ENCODE measurements at places on chromosomes 1 and 21. TPM values are rescaled to one million over a fixed set of nuclear protein-coding genes. Genes with fewer than 3 reads are reported as not detected.
A peak's percentile ranks its signal among the peaks of the same experiment; 100 is the strongest.

GRCh38 chr1:37633938-37634243 lies 801 bp downstream of the RSPO1 start:
- peak overlapping the region; percentile 58 for H3K4me3 ChIP-seq
- no peak for DNase-seq
- peak overlapping the region; percentile 88 for H3K27ac ChIP-seq
- no peaks in the 10 kb centered on the region for H3K27me3 ChIP-seq
- peaks cover 6% of the 10 kb centered on the region for H3K4me1 ChIP-seq

DNA sequence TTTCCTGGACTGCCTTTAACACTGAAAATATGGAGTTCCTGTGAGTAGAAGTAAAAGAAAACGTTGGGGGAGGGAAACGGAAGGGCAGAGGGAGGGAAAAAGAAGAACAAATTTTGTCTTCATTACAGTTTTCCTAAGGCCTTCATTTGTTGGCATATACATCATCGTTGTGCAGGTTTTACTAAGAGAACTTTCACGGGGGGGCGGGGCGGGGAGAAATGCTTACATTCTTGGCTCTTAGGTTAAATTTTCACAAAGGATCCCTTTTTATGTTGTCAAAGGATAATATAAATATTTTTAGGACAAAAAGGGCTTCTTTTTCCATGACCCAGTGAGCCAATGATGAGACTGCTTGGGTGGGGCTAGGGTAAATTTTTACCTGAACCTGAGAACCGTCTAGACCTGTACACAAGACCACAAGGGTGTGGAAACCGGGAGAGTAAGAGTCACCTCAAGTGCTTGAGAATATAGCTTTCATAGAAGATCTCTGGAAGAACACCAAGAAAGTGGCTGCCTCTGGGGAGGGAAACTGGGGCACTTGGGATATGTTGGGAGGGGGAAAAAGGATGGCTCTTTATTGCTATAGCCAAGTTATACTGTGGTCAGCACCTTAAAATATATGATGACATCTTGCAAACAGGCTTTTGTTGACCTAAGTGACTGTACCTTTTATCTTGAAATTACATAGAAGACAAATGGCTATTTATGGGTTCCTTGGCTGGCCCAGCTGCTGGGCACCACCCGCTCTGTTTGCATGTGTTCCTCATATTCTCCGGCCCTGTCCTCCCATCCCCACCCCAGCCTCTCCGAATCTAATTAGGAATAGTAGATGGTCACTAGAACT lies 2.0 kb upstream of the UTP25 start:
- no peaks in the 10 kb centered on the region for H3K4me1 ChIP-seq
- no peaks in the 10 kb centered on the region for H3K27me3 ChIP-seq
- DNase-seq, result no peak
- H3K36me3 ChIP-seq, result no peaks in the 10 kb centered on the region
- no peak overlapping the region for H3K4me3 ChIP-seq

GRCh38 chr1:232962761-232963745 lies 12.6 kb downstream of the NTPCR start:
- no peak for DNase-seq
- no peaks in the 10 kb centered on the region for H3K4me1 ChIP-seq
- H3K27me3 ChIP-seq, result no peaks in the 10 kb centered on the region
- no peaks in the 10 kb centered on the region for H3K36me3 ChIP-seq
- H3K4me3 ChIP-seq, result no peak overlapping the region

GRCh38 chr21:29184037-29184436 lies 53.6 kb downstream of the MAP3K7CL start:
- H3K36me3 ChIP-seq, result no peaks in the 10 kb centered on the region
- no peak overlapping the region for H3K27ac ChIP-seq
- no peak overlapping the region for H3K4me3 ChIP-seq
- DNase-seq, result no peak

GRCh38 chr1:39352881-39353280 lies 138.6 kb upstream of the BMP8A start:
- no peaks in the 10 kb centered on the region for H3K4me1 ChIP-seq
- no peak overlapping the region for H3K27ac ChIP-seq
- H3K27me3 ChIP-seq, result no peaks in the 10 kb centered on the region
- no peaks in the 10 kb centered on the region for H3K36me3 ChIP-seq
- no peak for DNase-seq

DNA sequence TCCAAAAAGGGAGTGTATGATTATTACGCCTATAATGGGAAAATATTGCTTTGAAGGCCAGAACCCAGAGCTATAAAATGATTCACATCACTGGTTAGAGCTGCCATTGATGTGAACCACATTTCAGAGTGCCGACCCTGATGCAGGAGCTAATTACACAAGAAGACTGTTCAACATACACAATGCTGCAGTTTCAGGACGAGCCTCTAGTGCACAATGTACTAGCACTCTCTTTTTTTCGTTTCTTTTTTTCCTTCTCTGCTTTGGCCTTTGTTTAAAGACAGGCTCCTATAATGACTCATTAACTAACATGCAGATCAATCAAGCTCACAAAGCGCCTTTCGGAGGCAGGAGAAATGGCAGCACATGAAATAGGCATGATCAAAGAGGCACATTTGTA lies 66.0 kb upstream of the HMGB4 start:
- no peaks in the 10 kb centered on the region for H3K27me3 ChIP-seq
- no peak for DNase-seq
- no peaks in the 10 kb centered on the region for H3K4me1 ChIP-seq
- no peak overlapping the region for H3K4me3 ChIP-seq
- H3K27ac ChIP-seq, result no peak overlapping the region

DNA sequence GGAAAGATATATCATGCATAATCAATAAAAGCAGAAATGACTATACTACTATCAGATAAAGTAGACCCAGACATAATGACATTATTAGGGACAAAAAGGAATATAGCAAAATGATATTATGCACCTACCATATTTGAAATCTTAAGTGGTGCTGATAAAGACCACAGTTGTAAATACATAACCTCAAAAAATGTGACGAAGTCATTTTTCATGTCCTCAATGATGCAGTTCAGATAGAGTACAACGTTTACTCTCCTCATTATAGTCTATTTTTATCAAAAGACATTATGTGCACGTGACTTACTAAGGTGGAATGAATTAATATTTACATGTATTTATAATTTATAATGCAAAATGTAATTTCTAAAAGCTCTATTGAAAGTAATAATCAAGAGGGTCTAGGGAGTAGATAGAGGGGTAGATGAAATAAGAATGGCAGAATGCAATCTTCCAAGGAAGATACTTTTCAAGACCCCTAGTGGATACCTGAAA lies 61.7 kb upstream of the TNFSF4 start:
- H3K36me3 ChIP-seq, result no peaks in the 10 kb centered on the region
- no peak overlapping the region for H3K27ac ChIP-seq
- no peak for DNase-seq
- no peaks in the 10 kb centered on the region for H3K27me3 ChIP-seq
- no peaks in the 10 kb centered on the region for H3K4me1 ChIP-seq

DNA sequence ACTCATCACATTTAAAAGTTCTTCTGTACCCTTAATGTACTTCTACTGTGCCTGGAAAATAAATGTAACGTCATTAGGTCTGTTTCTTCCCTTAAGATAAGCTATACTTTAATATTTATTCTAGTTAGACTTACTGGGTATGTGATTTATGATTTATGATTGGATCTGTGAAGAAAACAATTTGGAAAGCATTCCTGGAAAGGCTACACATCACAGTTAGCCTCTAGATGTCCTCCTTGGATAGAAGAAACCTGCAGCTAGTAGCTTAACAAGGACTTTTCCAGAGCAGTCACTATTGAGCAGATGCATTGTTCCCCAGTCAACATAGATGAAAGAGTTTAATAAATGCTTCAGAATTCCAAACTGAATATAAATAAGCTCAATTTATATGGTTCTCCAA lies 22.2 kb upstream of the ABL2 start:
- no peaks in the 10 kb centered on the region for H3K27me3 ChIP-seq
- DNase-seq, result no peak
- H3K36me3 ChIP-seq, result no peaks in the 10 kb centered on the region
- no peak overlapping the region for H3K4me3 ChIP-seq

- H3K36me3 ChIP-seq, result no peaks in the 10 kb centered on the region
- no peaks in the 10 kb centered on the region for H3K4me1 ChIP-seq
- no peak overlapping the region for H3K4me3 ChIP-seq
Measured at GRCh38 chr1:2492091-2492490, 16.0 kb downstream of the PLCH2 start.

Gene MCOLN2
- total RNA-seq, result 10.3 TPM

Gene FMO3
- total RNA-seq, result 0.14 TPM

GRCh38 chr1:25821630-25822091 lies 1.9 kb downstream of the MTFR1L start:
- H3K27me3 ChIP-seq, result no peaks in the 10 kb centered on the region
- no peaks in the 10 kb centered on the region for H3K4me1 ChIP-seq
- no peak overlapping the region for H3K27ac ChIP-seq
- no peaks in the 10 kb centered on the region for H3K36me3 ChIP-seq
- no peak for DNase-seq

Gene KCNA3
- total RNA-seq, result 5.6 TPM

GRCh38 chr1:100530880-100531487 lies 7.0 kb upstream of the GPR88 start:
- no peaks in the 10 kb centered on the region for H3K4me1 ChIP-seq
- H3K27ac ChIP-seq, result no peak overlapping the region
- DNase-seq, result peak; percentile 29
- H3K36me3 ChIP-seq, result no peaks in the 10 kb centered on the region
- H3K4me3 ChIP-seq, result no peak overlapping the region

DNA sequence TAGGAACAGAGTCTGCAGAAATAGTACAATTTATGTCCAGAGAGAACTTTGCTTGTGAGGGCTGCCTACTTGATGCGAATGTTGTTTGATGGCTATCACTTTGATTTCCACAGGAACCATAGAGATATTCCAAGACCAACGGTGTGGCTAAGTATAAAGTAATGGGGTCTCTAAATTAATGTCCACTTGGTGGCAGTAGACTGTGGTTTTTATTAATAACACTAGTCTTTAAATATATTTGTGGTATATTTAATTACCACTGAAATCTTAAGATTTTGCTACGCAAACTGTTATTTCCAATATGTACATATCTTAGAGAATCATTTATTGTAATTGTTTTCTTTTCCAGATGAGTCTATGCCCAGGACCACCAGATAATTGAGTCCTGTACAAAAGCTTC lies 647.9 kb downstream of the PLA2G4A start:
- no peak overlapping the region for H3K27ac ChIP-seq
- no peak for DNase-seq
- H3K36me3 ChIP-seq, result no peaks in the 10 kb centered on the region
- H3K27me3 ChIP-seq, result no peaks in the 10 kb centered on the region

GRCh38 chr1:26049531-26050247 lies 3.8 kb upstream of the SLC30A2 start:
- H3K36me3 ChIP-seq, result no peaks in the 10 kb centered on the region
- no peak for DNase-seq
- H3K4me1 ChIP-seq, result no peaks in the 10 kb centered on the region

DNA sequence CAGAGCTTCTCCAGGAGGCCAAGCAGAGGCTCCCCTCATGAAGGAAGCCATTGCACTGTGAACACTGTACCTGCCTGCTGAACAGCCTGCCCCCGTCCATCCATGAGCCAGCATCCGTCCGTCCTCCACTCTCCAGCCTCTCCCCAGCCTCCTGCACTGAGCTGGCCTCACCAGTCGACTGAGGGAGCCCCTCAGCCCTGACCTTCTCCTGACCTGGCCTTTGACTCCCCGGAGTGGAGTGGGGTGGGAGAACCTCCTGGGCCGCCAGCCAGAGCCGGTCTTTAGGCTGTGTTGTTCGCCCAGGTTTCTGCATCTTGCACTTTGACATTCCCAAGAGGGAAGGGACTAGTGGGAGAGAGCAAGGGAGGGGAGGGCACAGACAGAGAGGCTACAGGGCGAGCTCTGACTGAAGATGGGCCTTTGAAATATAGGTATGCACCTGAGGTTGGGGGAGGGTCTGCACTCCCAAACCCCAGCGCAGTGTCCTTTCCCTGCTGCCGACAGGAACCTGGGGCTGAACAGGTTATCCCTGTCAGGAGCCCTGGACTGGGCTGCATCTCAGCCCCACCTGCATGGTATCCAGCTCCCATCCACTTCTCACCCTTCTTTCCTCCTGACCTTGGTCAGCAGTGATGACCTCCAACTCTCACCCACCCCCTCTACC lies 19.1 kb downstream of the CSF1 start:
- DNase-seq, result no peak
- no peak overlapping the region for H3K4me3 ChIP-seq
- no peaks in the 10 kb centered on the region for H3K27me3 ChIP-seq
- H3K4me1 ChIP-seq, result peaks cover 18% of the 10 kb centered on the region
- peak overlapping the region; percentile 88 for H3K27ac ChIP-seq

- H3K27ac ChIP-seq, result peak overlapping the region; percentile 99
- no peak overlapping the region for H3K4me3 ChIP-seq
- no peaks in the 10 kb centered on the region for H3K27me3 ChIP-seq
Measured at GRCh38 chr1:33346533-33346926, 25.6 kb upstream of the A3GALT2 start.

- no peaks in the 10 kb centered on the region for H3K36me3 ChIP-seq
- no peaks in the 10 kb centered on the region for H3K27me3 ChIP-seq
- no peak overlapping the region for H3K4me3 ChIP-seq
- H3K4me1 ChIP-seq, result no peaks in the 10 kb centered on the region
Measured at GRCh38 chr1:171231326-171231725, 17.0 kb upstream of the FMO1 start.

- no peaks in the 10 kb centered on the region for H3K27me3 ChIP-seq
- no peak for DNase-seq
- no peaks in the 10 kb centered on the region for H3K36me3 ChIP-seq
- H3K4me3 ChIP-seq, result no peak overlapping the region
Measured at GRCh38 chr1:41868241-41868998, 50.3 kb downstream of the HIVEP3 start.

Gene IRF2BP2
- 56.8 TPM for total RNA-seq

DNA sequence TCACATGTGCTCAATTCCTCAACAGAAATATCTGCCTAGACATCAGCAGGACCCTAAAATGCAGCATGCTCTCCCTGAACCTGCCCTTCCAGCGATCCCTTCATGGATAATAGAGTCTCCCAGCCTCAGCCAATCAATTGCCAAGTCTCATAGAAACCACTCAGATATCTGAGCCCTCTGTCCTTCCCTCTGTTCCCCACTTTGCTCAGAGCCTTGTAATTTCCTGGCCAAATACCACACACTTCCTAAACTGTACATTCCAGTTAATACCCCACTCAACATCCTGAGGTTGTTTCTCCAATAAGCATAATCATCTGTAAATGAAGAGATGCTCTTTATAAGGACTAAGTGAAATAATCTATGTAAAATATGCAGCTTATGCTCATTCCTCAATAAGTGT lies 59.3 kb upstream of the PTGFRN start:
- no peak for DNase-seq
- no peak overlapping the region for H3K4me3 ChIP-seq
- H3K36me3 ChIP-seq, result no peaks in the 10 kb centered on the region
- H3K27me3 ChIP-seq, result no peaks in the 10 kb centered on the region
- H3K27ac ChIP-seq, result no peak overlapping the region
- peaks cover 8% of the 10 kb centered on the region for H3K4me1 ChIP-seq

GRCh38 chr1:109824349-109825115 lies 60.8 kb upstream of the EPS8L3 start:
- peaks cover 12% of the 10 kb centered on the region for H3K4me1 ChIP-seq
- no peak overlapping the region for H3K4me3 ChIP-seq
- no peak for DNase-seq
- no peaks in the 10 kb centered on the region for H3K36me3 ChIP-seq
- no peaks in the 10 kb centered on the region for H3K27me3 ChIP-seq
- H3K27ac ChIP-seq, result no peak overlapping the region

- H3K27ac ChIP-seq, result no peak overlapping the region
- peaks cover 8% of the 10 kb centered on the region for H3K4me1 ChIP-seq
- no peak for DNase-seq
- H3K4me3 ChIP-seq, result no peak overlapping the region
- H3K27me3 ChIP-seq, result no peaks in the 10 kb centered on the region
Measured at GRCh38 chr1:41371630-41372599, 10.7 kb downstream of the FOXO6 start.

GRCh38 chr1:110783292-110783918 lies 89.5 kb upstream of the CD53 start:
- no peak overlapping the region for H3K4me3 ChIP-seq
- no peaks in the 10 kb centered on the region for H3K4me1 ChIP-seq
- no peaks in the 10 kb centered on the region for H3K27me3 ChIP-seq
- no peak for DNase-seq

Measured in uterus (tissue), 4 donors.